ENCODE measurements at places on chromosomes 3 and 15.

- DNase-seq: no peak
Measured at GRCh38 chr15:48507416-48508065, 138.0 kb downstream of the FBN1 start.

DNA sequence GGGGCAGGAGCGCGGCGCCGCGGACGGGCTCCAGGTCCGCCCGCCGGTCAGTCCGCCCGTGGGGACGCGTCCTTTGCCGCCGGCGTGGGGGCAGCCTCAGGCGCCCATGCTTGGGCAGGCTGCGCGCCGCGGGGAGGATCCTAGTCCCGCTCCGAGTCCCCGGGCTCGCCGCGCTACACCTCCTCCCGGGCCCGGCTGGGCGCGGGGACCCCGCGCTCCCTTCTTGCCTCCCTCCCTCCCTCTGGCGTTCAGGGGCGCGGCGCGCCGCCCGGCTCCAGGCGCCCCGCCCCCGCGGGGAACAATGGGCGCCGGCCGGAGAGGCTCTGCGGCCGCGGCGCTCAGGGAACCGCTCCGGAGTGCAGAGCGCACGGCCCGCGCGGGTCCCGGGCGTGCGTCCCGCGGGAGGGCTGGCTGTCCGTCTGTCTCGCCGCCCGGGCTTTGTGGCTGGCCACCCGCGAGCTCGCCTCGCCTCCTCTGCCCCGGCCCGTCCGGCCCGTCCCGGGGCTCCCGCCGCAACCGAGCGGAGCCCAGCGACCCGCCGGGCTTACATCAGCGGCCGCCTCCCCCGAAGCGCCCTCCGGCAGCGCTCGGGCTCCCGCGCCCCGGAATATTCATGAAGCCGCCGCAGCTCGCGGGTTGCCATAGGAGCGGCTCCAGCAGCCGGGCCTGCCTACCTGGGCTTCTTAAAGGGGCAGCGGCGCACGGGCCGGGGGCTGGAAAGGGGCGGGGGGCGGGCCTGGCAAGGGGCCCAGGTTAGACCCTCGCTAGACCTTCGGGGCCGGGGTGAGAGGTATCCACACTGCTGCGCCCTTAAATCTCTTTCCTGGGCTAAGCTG lies at the start of gene HCN4:
Gene HCN4 (minus strand): TSS at position 658 of the 836 bp plus-strand sequence. CDS start 688 bp downstream, outside the sequence.
- no peak for DNase-seq

DNA sequence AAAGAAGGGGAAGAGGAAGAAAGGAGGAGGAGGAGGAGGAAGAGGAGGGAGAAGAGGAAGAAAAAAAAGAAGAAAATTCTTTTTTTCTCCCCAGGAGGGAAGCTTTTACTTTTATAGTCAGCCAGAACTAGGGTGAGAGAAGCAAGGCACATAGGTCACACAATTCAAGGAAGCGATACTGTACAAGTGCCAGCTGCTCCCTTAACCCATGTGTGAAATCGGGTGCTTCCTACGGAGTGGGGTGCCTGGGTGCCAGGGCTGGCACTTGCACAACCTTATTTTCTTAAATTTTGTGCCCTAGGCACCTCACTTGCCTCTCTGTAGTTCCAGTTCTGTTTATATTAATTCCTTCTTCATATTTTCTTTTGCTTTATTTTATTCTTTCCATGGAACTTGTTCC lies 150.4 kb downstream of the LIPC start:
- no peak for DNase-seq

GRCh38 chr3:26963361-26963743 lies 340.8 kb downstream of the LRRC3B start:
- DNase-seq: no peak

GRCh38 chr3:36317915-36318314 lies 62.4 kb upstream of the STAC start:
- no peak for DNase-seq

- no peak for DNase-seq
Measured at GRCh38 chr3:29488922-29489321, 208.1 kb downstream of the RBMS3 start.

Data from stimulated activated CD4-positive, alpha-beta T cell treated with anti-CD3 and anti-CD28 coated beads, Interleukin-15, amount 100 ng/mL, for 1 hour (primary cell).